ENCODE measurements at places on chromosomes 16 and 17.

DNA sequence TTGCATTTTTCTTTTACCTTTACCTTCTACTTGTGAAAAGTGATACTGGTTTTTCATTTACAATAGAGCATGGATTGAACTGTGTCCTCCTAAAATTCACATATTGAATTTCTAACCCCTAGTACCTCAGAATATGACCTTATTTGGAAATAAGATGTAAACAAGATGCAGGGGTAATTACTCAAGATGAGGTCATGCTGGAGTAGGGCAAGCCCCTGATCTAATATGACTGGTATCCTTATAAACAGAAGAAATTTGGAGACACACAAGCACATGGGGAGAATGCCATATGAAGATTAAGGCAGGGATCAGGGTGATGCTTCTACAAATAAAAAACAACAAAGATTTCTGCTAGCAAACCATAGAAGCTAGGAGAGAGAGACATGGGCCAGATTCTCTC is 12.2 kb downstream of the MYH13 start:
- no peak for DNase-seq

GRCh38 chr16:26688105-26688504 is 378.6 kb upstream of the C16orf82 start:
- DNase-seq = no peak

- no peak for DNase-seq
Measured at GRCh38 chr16:50548909-50549560, 839 bp downstream of the NKD1 start.

GRCh38 chr17:81422776-81423697 is 27.8 kb downstream of the BAHCC1 start:
- no peak for DNase-seq

GRCh38 chr17:77330602-77331081 is 189.9 kb downstream of the SEC14L1 start:
- DNase-seq = no peak

- DNase-seq = no peak
Measured at GRCh38 chr17:68704871-68705713, 103.9 kb upstream of the FAM20A start.

GRCh38 chr17:64041912-64042311 is 21.5 kb upstream of the ICAM2 start:
- no peak for DNase-seq

GRCh38 chr16:48818257-48818656 is 208.3 kb upstream of the N4BP1 start:
- DNase-seq = no peak

- no peak for DNase-seq
Measured at GRCh38 chr16:21156767-21157467, 1.6 kb upstream of the LDAF1 start.

Data from stimulated activated CD4-positive, alpha-beta T cell treated with anti-CD3 and anti-CD28 coated beads, Interleukin-15, amount 100 ng/mL, for 48 hours (primary cell).